AG10803 (cell line): ENCODE measurements at places on chromosomes 2 and 18.

DNA sequence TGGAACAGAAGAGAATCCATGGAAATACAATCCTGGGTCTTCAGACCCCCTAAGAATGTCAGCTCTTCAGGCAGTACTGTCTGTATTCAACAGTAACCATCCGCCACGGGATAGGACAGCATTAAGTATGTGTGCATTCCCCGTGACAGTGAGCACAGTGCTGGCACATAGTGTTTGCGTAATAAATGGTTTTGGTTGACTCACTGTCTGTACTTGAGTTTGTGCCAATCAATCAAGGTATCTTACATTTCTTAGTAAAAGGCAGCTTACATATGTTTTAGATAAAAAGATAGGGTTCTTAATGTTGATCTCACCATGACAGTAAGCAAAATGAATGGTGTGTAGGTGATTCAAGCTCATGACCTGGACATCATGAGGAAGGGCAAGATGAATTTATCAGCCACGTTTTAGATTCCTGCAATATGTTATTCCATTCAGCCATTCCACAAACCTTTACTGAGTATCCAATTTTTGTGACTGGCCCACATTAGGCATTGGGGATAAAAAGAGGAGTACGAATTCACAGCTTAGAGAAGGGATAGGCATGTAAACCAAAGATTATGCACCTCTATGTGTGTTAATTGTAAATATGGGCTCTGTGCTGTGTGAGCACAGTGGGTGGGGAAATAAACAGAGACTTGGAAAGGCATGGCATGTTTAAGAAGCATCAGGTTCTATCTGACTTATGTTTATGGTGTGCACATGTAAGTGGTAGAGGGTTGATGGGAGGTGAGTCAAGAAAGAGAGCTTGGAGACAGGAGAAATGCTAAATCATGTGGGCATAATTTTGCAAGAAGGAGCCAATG is 258.8 kb downstream of the SLC8A1 start:
- peak; percentile 51 for DNase-seq

- no peak for DNase-seq
Measured at GRCh38 chr2:98901702-98902101, 34.3 kb downstream of the CRACDL start.

GRCh38 chr2:105607920-105608504 is 136.7 kb upstream of the NCK2 start:
- DNase-seq = no peak

DNA sequence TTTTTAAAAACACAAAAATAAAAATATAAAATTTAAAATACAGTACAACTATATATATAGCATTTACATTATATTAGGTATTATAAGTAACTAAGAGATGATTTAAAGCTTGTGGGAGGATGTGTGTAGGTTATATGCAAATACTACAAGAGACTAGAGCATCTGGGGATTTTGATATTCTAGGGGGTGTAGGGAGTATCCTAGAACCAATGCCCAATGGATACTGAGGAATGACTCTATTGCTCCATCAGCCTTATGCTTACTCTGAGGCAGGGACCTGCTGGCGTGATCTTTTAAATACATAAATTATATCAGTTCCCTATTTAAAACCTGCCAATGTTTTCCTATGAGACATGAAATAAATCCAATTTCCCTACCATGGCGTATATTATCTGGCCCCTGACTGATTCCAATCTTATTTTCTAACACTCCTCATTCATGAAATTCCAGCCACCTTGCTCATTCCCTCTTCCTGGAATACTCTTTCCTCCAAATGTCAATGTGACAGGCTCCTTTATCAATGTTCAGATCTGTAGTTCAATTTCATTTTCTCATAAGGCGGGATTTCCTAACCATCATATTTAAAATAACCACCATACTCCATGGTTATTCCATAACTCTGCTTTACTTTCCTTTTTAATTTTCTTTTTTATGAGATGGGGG is 22.2 kb downstream of the SP3 start:
- DNase-seq = no peak

- DNase-seq = peak; percentile 98
Measured at GRCh38 chr18:23302851-23303527, 150.1 kb upstream of the RIOK3 start.

GRCh38 chr2:56671973-56672569 is 488.3 kb downstream of the CCDC85A start:
- DNase-seq = no peak

DNA sequence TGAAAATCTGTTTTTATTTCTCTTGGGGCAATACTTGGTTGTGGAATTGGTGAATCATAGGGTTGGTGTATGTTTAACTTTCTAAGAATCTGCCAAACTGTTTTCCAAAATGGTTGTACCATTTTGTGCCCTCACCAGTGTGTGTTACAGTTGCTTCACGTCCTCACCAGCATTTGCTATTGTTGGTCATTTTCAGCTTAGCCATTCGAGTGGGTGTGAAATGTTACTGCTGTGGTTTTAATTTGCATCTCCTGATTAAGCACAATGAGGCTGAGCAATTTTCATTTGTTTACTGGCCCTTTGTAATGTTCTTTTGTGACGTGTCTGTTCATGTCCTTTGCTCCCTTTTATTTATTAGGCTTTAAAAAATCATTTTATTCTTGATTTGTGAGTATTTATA is 49.7 kb downstream of the FOSL2 start:
- no peak for DNase-seq

- no peak for DNase-seq
Measured at GRCh38 chr18:79692056-79692455, 12.5 kb downstream of the CTDP1 start.

GRCh38 chr2:188293601-188294351 is 2.1 kb downstream of the GULP1 start:
- peak; percentile 51 for DNase-seq

GRCh38 chr18:48959921-48960920 is 9.5 kb upstream of the SMAD7 start:
- peak; percentile 56 for DNase-seq

DNA sequence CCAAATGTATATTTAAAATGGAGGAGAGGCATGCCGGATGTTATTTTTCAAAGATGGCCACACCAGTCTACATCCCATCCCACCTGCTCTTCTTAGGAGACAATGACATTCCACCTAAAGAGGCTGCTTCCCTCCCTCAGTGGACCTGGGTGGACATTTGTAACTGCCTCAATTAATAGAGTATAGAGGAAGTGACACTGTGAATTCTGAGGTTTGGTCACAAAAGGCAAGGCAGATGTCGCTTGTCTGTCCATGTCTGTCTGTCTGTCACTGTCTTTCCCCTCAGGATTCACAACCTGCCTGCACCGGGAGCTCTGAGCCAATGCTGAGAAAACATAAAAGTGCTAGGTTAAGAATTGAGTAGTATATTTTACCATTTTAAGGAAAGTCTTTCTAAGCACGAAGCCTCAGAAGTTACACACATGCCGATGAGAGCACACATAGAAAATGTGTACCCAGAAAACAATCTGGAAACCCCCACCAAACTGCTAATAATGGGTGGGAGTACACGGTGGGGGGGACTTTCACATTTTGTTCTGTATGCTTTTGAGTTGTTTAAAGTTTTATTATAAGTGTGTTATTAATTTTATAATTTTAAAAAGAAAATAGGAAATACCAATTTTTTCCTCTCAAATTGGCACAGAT is 21.0 kb downstream of the MIB1 start:
- no peak for DNase-seq

- DNase-seq = no peak
Measured at GRCh38 chr2:144711630-144712549, 192.0 kb upstream of the ZEB2 start.

DNA sequence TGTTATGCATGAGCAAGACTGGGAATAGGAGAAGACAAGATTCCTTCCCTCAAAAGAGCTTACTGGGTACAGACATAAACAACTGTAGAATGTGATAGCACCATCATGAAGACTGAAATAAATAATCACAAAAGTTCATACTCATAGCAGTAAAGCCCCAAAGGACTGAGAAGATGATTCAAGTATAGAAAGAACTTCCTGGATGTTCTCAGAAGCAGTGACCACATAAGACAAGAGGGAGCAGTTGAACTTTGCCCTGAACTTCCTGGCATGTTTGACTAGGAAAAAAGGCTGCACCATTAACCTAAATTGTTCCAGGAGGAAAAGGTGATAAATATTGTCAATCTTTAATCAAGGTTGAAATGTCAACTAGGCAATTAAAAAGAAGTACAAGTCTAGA is 57.8 kb upstream of the CCDC141 start:
- peak; percentile 11 for DNase-seq

- DNase-seq = peak; percentile 38
Measured at GRCh38 chr2:170088776-170089175, 89.2 kb upstream of the MYO3B start.

DNA sequence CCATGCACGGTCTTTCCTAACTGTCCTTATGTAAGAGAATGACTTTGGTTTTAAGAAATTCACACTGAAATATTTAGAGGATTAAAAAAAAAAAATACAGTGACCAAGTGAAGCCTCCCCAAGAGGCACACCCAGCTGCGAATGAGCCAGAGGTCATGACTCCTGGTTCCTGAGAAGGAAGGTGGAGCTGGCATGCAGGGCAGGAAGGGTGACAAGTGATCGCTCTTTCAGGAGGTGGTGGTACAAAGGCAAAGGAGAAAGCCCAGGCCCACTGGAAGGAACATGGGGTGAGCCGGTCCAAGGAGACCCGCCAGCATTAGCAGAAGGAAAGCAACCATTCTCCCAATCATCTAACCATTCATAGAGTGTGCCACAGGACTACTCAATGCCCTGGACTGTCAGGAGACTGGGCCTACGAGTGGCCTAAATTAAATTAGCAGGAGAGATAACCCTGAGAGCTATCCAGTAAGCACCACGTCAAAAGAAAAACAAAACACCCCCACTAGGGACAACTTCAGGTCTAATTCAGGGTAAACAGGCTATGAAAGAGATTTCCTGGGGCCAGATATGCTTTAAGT is 7.8 kb downstream of the INO80C start:
- no peak for DNase-seq

- peak; percentile 83 for DNase-seq
Measured at GRCh38 chr2:43464590-43464989, 131.2 kb downstream of the THADA start.

DNA sequence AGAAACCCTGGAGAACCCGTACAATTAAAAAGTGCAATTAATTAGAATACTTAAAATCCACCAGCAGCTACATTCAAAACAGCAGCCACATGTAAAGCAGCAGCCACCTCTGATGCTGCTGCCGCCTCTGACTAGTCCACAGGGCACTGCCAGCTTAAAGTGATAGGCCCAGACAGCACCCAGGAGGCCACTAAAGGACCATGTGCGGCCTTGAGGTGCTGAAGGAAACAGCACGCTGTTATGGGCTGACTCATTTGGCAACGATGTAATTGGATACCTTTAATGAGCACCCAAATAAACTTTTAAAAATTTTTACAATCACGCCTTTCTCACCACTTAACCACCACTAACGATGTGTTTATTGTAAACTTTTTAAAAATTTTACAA is 209.3 kb upstream of the NCKAP5 start:
- peak; percentile 27 for DNase-seq

GRCh38 chr2:8656160-8656641 is 25.7 kb upstream of the ID2 start:
- DNase-seq = peak; percentile 85

GRCh38 chr18:14086458-14087231 is 45.6 kb downstream of the ZNF519 start:
- DNase-seq = peak; percentile 44

- DNase-seq = no peak
Measured at GRCh38 chr2:182912518-182912915, 46.1 kb upstream of the FRZB start.

GRCh38 chr2:210224941-210225672 is at the start of gene ACADL:
TSS of gene ACADL (minus strand) at chr2:210225447. CDS start at chr2:210225263, 184 bp downstream.
- peak; percentile 16 for DNase-seq

DNA sequence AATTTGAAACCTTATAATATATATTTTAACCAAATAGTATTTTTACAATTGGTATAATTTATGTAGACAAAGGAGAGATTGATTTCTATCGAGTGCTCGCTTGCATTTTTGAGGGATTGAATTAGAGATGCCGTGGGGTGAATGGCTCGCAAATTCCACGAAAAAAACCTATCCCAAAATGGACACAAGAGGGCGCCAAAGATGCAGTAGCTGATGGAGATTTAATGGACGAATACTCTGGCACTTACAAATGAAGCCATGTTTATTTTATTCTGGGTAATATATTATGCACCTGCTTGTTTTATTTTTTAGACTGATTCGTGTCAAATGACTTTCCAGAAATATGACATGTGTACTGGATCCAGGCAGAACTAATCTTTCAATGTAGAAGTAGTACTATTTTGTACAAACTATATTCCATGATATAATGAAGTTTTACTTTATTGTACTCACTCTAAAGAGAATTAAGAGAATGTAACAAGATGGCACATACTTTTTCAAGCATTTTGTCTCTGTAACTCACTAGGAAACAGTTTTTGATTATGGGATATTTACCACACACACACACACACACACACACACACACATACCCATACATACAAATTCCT is 505.4 kb downstream of the PLCL1 start:
- peak; percentile 54 for DNase-seq

GRCh38 chr2:3627500-3628100 is 30.4 kb upstream of the ALLC start:
- no peak for DNase-seq

- DNase-seq = no peak
Measured at GRCh38 chr2:71895320-71896161, 252.1 kb downstream of the CYP26B1 start.

DNA sequence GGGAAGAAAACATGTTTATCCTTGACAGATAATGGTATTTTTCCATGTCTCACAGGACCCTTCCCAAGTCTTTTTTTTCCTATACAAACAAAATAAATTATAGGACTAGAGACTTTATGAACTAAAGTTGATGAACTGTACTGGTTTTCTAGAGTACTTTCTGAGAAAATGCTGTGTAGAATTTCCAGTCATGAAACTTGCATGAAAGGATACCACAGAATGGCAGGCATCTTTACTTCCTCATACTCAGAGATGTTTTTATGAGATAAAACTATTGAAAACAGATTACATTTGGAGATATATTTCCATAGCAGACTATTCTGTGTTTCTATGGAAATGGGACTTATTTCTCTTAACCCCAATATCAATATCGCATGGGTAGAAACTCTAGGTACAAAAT is 403.5 kb downstream of the PARD3B start:
- no peak for DNase-seq

GRCh38 chr2:190941571-190941970 is 61.0 kb downstream of the GLS start:
- no peak for DNase-seq

GRCh38 chr2:8168022-8168717 is 513.7 kb upstream of the ID2 start:
- DNase-seq = no peak

DNA sequence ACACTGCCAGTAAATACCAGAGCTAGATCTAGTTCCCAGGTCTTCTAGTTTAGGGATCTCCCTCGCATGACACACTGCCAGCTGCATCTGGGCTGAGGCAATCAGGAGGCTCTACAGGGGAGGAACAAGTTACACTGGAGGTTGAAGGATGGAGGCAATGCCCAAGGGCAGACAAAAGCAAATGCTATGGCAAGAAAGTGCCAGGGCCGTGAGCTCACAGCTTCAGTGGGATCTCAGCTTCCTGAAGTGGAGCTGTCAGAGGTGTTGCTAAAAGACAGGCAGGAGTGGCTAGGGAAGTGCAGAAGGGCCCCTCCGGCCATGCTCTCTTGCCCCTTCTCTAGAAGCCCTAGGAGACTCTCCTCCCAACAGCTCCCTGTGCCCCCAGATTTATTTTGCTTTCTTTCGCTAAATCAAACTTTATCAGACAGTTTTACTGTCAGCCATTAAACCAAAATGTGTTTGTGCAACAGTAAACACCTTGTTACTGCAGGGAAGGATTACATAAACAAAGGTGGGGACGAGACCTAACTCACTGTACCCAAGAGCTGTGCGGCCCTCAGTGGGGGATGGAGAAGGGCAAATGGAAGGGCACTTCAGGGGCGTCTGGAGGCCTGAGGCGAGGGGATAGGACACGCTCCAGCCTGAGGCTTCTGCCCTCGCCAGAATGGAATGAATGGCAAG is 39.4 kb upstream of the PKDCC start:
- peak; percentile 58 for DNase-seq
